ENCODE measurements at places on chromosomes 12 and 14. TPM values are rescaled to one million over a fixed set of nuclear protein-coding genes. Genes with fewer than 3 reads are reported as not detected.

- DNase-seq = peak; percentile 55
These were observed 918 bp downstream of the LIN7A start for GRCh38 chr12:80936642-80937390.

DNA sequence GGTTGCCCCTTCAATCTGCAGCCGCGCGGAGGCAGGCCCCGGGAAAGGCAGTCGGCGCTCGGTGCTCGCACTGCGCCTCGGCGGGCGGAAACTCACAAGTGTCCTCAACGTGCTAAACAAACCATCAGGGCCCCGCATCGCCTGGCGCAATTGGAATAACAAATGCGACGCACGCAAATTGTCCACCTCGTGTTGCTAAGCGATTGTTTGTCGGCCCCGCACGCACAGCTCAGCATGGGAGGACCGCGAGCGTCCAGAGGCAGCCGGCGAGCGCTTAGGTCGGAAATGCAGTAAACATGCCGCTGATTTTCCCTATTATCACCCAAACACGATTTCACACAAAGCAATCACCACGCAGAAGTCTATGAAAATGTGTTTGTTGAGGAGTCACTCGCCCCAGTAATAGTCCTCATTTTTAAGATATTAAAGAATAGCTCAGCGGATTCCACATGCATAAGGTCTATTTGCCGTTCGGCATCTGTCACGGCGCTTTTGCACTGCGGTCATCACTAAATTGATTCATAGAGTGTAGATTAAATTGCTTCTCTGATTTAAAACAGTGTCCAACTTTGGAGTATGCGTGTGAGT lies 3.2 kb upstream of the GSC start:
- no peak for DNase-seq

DNA sequence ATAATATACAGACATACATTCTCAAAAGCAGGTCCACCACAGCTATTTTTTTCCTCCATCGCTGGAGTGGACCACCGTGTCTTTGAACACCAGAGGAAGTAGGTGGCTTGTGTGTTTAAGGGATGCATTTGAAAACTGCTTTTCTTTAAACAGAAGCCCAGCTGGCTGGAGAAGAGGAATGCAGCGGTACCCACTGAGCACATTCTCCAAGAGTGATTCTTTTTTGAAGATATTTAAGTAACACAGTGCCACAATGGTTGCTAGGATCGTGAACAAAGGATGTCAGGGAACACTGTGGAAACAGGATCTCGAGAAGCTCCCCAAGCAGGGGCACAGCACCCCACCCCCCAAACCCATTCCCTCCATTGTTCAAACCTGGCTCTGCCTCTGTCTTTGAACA lies 286.6 kb upstream of the PWP1 start:
- DNase-seq = no peak

DNA sequence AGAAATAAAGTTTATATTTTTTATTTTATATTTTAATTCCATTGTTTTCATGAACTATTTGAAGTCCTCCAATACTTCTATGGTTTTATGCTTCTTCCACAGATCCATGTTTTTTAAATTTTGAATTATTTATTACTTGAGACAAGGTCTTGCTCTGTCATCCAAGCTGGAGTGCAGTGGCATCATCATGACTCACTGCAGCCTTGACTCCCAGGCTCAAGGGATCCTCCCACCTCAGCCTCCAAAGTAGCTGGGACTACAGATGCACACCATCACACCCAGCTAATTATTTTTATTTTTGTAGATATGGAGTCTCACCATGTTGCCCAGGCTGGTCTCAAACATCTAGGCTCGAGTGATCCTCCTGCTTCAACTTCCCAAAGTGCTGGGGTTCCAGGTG lies 28.8 kb upstream of the DLGAP5 start:
- no peak for DNase-seq

DNA sequence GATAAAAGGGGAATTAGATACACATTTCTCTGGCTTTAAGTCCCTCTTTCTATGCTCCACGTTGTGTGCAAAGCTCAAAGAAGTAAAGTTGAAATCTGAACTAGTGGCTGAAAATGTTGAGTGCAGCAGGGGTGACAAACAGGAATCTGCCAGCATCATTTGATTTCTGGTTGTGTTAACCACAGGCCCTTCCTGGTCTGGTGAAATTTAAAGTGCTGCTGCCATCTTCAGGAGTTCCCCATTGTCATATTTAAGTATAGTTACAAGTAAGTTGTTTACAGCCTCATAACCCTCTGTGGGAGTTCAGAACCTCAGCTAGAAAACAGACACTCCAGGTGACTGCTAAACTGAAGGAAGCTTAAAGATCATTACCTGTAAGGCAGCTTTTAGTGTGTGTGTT lies 90.9 kb upstream of the CCDC196 start:
- no peak for DNase-seq

- no peak for DNase-seq
These were observed 34.2 kb downstream of the TRAF3 start for GRCh38 chr14:102811254-102811963.

GRCh38 chr14:100664841-100665510 lies 61.7 kb upstream of the DLK1 start:
- no peak for DNase-seq

DNA sequence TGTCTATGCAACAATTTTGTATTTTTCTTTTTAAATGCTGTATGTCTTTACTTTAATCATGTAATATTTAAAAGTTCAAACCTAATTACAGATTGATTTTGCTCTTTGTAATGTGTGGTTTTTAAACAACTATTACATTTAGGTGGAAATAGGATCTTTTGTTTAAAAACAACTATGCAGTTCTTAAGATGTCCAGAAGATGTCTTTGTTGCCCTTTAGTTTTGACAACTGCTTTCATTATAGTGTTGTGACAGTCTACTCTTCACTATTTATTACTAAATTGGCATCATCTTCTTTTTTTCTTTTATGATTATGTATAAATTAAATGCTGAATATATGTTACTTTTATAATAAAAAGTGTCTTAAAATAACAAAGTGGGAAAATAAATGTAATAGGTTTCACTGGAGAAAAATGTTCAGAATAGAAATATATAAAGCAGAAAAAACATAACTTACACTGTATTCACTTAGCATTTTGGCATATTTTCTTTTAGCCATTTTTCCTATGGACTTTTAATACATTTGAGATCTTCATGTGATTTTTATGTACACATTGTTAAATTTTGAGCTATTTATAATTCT lies 27.1 kb upstream of the PCNX4 start:
- no peak for DNase-seq

GRCh38 chr12:106267535-106267934 lies 19.7 kb upstream of the CKAP4 start:
- no peak for DNase-seq

- no peak for DNase-seq
These were observed 26.6 kb downstream of the DDX24 start for GRCh38 chr14:94054401-94054800.

DNA sequence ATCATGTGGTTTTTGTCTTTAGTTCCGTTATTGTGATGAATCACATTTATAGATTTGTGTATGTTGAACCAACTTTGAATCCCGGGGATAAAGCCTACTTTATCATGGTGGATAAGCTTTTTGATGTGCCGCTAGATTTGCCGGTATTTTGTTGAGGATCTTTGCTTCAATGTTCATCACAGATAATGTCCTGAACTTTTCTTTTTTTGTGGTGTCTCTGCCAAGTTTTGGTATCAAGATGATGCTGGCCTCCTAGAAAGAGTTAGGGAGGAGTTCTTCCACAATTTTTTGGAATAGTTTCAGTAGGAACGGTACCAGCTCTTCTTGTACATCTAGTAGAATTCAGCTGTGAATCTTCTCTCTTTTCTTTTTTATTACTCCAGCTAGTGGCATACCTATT lies 6.9 kb upstream of the KRT6B start:
- DNase-seq = no peak

DNA sequence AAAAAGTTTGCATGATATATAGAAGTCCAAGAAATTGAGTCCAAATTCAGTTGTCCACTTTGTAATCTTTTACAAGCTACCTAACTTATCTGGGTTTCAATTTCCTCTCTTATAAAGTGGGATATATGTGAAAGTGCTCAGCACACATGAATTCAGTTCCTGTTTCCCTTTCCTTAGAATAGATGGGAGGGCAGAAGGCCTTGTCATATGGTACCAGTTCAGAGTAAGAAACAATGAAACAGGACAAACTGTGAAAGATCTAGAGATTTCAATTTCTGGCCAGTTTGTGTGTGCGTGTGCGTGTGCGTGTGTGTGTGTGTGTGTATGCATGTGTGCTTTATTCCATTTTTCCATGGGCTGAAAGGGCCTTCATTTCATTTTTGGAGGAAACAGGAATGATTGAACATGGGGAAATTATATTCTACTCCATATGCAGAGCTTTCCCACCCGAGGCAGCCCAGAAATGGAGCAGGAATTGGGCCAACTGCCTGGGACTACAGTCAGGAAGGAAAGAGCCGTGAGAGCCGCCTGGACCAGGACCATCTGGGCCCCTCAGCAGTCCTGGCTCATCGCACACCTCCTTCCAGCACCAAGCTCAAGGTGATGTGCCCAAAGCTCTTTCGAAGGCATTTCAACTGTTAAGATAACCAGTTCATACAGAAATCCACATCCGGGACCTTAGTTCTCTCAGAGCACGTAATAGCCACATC lies 183.2 kb downstream of the EPS8 start:
- DNase-seq = no peak

GRCh38 chr12:101777485-101777884 lies 38.2 kb upstream of the SYCP3 start:
- DNase-seq = no peak

DNA sequence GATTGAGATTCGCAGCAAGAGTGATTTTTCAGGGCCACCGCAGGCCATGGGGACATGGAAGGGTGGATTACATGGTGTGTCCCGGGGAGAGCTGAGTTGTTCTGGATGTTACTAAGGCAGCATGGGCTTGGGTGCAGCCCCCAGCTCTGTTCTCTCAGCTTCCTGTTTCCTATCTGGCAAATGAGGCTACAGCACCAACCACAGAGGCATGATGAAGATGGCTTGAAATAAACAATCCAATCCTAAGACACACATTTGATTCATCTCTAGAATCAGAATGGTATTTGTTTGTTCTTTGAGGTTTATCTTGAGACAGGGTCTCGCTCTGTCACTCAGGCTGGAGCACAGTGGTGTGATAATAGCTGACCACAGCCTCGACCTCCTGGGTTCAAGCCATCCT lies 21.6 kb downstream of the GLTP start:
- no peak for DNase-seq

GRCh38 chr12:55829967-55830600 lies 697 bp upstream of the DNAJC14 start:
- peak; percentile 39 for DNase-seq

DNA sequence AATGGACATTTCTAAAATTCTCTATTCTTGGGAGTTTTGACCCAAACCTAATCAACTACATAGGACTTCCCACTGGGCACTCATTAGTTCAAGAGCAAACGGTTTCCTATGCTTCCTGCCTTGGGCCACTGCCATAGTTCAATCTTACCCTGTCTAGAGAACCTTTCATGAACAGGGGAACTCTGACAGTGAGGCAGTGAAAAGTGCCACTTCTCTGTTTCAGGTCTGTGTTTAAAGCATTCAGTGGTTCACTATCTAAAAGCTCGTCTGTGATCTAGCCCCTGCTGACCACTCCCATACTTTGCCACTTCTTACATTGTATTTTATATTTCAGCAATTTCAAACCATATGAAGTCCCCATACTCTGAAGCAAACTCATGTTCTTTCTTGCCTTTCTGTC lies 122.7 kb upstream of the IGF1 start:
- no peak for DNase-seq

DNA sequence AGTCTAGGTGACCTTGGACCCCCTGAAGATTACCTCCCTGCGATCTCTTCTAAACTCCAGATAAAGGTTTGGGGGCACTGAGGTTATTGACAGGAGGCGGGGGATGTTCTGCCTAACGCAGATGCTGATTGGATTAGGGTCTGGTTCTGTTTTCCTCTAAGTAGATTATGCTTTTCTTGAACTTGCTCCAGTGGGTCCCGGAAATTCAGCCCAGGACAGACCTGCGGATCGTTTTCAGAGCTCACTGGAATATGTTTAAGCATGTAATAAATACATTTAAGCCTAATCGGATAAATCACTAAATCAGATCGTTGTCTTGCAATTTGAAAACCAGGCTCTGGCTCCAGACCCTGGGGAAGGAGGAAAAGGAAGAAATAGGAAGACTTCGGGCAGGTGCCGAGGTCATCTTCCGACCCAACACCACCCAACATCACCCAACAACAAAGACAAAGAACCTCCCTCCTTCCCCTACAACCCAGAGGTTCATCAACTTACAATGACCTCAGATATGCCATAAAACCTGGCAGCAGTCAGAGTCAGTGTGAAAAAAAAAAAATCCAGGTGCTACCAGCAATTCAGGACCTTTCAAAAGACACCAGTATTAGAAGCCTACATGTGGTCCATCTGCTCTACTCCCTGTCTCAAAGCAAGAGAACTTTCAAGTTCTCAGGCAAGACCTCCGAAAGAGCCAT lies 148.4 kb downstream of the KSR2 start:
- no peak for DNase-seq

GRCh38 chr12:104929977-104930376 lies 28.1 kb downstream of the SLC41A2 start:
- no peak for DNase-seq

- DNase-seq = no peak
These were observed 24.0 kb downstream of the TIMELESS start for GRCh38 chr12:56425193-56425592.

The LIMA1 gene
- polyA plus RNA-seq = 83.2 TPM

The PLEKHD1 gene
- 3.7 TPM for polyA plus RNA-seq

The CIDEB gene
- polyA plus RNA-seq = 22.4 TPM

The RTL1 gene
- polyA plus RNA-seq = 0.03 TPM

The LRRC43 gene
- polyA plus RNA-seq = 4.0 TPM

The TSFM gene
- polyA plus RNA-seq = 52.1 TPM

The EFS gene
- 56.8 TPM for polyA plus RNA-seq

The GPR84 gene
- not detected for polyA plus RNA-seq
